CD4-positive, alpha-beta T cell treated with Interleukin-1 beta for 1 hour (primary cell): ENCODE measurements at places on chromosomes 5 and 9.

DNA sequence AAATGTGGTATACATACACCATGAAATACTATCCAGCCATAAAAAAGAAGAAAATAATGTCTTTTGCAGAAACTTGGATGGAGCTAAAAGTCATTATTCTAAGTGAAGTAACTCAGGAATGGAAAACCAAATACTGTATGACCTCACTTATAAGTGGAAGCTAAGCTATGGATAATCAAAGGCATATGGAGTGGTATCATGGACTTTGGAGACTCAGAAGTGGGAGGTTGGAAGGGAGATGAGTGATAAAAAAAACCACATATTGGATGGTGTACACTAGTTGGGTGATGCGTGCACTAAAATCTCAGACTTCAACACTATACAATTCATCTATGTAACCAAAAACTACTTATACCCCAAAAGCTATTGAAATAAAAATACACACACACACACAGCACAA, 24.5 kb downstream of the ADAMTS12 start:
- DNase-seq, result no peak

- no peak for DNase-seq
These were observed 12.9 kb upstream of the SLCO6A1 start for GRCh38 chr5:102511666-102512065.

- DNase-seq, result no peak
These were observed 558 bp downstream of the GRPEL2 start for GRCh38 chr5:149345892-149346222.

DNA sequence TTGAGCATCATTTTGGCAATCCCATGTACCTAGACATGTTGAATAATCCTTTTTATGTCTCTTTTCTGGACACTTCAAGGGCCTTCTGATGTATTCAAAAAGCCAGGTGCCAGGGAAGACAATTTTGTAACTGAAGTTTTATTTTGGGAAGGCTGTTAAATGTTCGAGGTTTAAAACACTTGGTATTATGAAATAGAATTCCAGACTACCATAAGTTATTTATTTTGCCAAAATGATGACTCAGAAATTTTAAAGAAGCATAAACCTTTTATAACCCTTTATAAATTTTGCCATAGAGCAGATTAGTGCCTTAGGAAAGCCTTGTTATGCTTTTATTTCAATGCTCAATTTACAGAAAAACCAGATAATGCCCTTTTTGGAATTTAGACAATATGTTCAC, 30.3 kb upstream of the UHRF2 start:
- no peak for DNase-seq

DNA sequence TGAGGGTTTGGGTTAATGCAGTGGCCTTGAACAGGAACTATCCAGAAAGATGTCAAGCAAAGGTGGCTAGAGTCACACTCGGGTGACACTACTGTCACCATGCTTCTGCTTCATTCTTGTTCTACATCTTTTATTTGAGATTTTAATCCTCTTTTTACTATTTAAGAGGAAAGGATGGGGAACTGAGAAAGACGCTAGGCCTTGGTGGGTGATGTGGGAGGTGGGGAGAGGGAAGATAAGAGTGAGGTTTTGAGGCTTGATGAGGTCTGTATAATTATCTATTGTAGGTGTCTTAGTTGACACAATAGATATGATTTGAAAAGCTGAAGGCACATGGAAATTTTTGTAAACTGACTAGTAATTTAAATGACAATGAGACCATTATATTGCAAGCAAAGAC, 3.5 kb upstream of the BASP1 start:
- DNase-seq, result no peak

DNA sequence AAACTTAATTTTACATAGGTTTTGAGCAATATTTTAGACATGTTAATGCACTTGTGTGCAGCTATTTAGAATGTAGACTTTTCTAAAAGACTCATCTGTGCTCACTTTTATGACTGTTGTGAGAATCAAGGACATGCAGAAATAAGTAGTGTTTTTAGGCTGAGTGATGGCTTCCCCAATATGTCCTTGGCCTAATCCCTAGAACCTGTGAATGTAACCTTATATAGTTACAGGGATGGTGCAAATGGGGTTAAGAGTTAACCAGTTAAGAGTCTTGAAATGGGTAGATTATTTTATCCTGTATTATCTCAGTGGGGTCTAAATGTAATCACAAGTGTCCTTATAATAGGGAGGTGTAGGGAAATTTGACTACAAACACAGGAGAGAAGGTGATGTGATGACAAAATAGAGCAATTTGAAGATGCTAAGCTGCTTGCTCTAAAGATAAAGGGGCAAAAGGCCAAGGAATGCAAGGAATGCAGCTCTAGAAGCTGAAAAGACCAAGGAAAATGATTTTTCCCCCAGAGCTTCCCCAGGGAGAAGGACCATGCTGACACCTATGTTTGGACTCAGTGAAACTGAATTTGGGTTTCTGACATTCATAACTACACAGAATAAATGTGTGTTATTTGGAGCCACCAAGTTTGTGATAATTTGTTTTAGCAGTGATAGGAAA, 298.0 kb upstream of the PAPPA start:
- no peak for DNase-seq
